NCI-H1105 treated with DMSO at 0.1 percent for 48 hours (cell line): ENCODE measurements at places on chromosomes 7 and 10.

- DNase-seq, result no peak
These were observed 113.0 kb downstream of the SEC23IP start for GRCh38 chr10:120005207-120006201.

GRCh38 chr7:157713591-157713990, 376.8 kb downstream of the DNAJB6 start:
- DNase-seq, result no peak

- no peak for DNase-seq
These were observed 33.9 kb upstream of the SP4 start for GRCh38 chr7:21393937-21394336.

GRCh38 chr7:81937091-81937490, 167.2 kb upstream of the HGF start:
- DNase-seq, result no peak

DNA sequence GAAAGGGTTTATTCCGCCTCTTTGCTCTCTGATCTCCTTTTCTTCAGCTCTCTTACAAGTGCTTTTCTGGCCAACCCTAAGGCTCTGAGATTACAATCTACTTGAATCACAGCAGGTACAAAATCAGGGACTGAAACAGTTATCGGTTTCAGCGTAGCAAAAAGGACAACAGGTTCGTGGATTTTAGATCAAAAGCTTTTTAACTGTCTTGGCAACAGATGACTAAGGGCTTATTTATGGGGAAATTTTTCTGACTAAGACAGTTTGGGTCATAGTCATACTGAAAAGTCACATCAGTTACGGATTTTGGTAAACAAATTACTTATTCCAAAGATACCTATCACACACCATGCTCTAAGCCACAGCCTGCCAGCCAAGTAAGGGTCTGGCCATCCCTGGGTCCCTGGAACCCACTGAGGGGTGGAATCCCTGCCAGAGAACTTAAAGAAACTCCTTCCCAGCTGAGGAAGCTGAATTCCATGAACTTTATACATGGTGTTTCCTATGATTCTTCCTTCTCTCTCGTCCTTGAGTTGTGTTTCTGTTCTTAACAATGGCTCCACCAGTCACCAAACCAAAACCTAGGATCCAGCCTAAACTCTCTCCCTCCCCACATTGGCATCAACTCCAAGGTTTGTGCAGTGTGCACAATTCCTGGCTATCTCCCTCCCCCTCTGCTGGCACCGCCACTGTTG, 169.3 kb downstream of the FAM107B start:
- DNase-seq, result no peak

- no peak for DNase-seq
These were observed 159.1 kb upstream of the GDF10 start for GRCh38 chr10:47140761-47141348.

DNA sequence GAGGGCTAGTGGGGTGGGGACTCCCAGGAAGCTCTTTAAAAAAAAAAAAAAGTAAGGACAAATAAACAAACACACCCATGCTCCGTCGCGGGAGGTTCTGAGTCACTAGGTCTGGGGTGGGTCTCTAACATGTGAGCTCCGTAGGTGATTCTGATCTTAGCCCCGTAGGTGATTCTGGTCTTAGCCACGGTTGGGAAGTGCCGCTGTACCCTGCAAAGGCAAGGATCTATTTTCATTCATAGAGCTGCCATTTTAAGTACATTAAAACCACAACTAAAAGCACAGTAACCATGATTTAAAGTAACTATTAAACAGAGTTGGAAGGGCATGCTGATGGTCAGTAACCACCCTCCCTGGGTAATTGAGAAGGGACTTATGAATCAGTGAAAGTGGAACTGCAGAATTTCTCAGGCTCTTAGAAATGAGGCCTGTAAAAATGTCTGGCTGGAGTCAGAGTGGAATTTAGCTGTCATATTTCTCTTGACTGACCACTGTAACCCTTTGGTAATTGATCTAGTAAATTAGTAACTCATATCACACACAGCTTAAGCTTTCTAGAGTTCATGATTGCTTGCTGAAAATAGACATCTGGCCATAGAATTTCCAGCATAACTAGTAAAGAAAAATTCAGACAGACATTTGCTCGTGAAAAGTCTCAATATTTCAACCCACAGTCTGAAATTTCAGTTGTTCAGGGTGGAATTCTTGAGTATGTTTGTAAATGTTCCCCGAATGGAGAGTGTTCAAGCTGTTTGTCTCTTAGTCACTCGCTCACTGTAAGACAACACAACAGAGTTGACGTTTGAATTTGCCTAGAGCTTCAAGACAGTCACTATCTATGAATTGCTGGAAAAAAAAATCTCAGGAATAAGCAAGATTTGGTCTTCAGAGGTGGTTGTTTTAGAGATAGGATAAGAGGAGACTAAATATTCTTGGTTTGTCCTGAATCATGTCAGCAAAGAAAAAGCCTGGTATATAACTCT, 34.2 kb upstream of the TCF7L2 start:
- no peak for DNase-seq

DNA sequence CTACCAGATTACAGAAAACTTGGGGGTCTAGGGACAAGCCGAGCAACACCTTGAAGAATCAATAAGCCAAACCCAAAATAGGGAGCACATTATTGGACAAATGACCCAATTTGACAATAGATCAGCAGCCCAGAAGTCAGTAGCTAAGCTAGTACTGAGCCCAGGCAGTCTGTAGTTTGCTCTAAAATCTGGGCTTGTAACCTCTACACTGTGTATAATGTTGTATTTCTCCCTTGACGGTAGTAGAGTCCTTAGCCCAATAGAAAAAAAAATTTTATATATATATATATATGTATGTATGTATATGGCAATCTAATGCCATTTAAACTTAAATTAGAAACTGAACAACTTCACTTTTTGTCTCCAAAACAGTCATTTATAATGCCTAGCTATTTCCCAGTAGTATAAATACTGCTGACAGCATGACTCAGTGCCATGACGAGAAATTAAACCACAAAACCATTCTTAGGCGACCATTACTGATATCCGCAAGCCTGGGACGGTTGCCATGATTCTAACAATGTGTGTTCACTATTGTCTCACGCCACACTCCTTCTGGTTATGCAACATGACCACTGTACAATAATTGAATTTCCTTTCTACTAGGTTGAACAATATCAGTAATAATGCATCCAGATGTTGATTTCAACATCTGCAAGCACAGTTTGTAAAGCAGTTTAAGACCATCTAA, 110.5 kb downstream of the IPMK start:
- DNase-seq, result no peak

DNA sequence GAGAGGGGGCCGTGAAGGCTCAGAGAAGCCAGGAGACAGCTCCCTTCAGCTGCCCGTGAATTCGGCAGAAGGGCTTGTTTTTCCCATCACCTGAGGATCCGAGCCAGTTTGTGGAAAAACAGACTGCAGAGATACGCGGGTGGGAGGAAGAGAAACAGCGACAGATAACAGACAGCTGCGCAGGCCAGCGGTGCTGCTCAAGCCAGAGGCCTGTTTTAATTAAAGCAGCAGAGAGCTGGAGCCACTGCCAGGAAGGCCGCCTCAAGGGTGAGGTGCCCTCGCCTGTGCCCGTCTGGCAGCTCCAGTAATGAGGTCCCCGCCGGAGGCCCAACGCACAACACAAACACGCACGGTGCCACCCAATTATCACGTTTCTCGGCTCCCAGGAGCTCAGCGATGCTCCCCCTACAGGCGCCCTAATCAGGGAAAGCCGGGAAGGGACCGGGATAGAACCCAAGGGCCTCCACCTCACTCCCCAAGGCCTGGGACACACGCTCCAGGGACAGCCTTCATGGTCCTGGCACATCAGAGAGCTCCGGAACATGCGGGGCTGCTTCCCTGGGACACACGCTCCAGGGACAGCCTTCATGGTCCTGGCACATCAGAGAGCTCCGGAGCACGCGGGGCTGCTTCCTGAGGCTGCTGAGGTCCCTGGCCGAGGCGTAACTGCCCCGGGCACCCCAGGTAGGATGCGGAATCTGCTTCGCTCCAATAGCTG, 60.6 kb upstream of the DNAAF5 start:
- DNase-seq, result no peak

GRCh38 chr7:90246171-90246570, 1.2 kb downstream of the CFAP69 start:
- no peak for DNase-seq

DNA sequence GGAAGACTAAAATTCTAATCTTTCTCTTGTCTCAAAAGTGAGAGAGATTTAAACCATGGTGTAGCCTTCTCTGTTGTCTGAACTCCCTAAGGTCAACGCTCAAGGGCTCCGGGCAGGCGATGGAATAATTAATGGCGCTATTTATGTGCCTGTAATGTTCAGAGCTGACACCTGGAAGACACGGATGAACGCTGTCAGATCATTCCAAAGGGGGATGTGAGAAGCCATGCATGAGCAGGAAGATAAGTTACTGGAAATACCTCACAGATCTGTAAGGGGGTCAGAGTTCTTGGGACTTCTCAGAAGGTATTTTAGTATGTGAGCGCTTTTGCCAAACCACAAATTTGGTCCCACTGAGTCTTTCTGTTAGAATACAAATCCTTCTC, 73.3 kb upstream of the MTPN start:
- no peak for DNase-seq

DNA sequence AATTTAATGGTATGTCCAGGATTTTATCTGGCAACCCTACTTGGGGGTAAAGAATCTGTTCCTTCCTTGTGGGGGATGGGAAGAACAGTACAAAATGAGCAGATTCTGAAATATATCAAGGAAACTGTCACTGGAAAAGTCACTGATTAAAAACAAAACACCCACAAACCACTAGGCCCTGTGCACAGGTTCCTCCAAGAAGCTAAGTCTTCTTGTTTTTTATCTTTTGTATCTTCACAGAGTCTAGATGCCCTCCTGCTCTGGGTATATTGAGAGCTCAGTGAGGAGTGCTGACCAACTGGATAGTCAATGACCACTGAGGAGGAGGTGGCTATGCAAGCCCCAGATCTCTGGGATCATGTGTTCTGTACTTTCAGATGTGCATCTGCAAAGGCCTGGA, 86.8 kb upstream of the ANKRD1 start:
- DNase-seq, result no peak

GRCh38 chr7:118013252-118014010, 140.2 kb upstream of the CTTNBP2 start:
- DNase-seq, result no peak

DNA sequence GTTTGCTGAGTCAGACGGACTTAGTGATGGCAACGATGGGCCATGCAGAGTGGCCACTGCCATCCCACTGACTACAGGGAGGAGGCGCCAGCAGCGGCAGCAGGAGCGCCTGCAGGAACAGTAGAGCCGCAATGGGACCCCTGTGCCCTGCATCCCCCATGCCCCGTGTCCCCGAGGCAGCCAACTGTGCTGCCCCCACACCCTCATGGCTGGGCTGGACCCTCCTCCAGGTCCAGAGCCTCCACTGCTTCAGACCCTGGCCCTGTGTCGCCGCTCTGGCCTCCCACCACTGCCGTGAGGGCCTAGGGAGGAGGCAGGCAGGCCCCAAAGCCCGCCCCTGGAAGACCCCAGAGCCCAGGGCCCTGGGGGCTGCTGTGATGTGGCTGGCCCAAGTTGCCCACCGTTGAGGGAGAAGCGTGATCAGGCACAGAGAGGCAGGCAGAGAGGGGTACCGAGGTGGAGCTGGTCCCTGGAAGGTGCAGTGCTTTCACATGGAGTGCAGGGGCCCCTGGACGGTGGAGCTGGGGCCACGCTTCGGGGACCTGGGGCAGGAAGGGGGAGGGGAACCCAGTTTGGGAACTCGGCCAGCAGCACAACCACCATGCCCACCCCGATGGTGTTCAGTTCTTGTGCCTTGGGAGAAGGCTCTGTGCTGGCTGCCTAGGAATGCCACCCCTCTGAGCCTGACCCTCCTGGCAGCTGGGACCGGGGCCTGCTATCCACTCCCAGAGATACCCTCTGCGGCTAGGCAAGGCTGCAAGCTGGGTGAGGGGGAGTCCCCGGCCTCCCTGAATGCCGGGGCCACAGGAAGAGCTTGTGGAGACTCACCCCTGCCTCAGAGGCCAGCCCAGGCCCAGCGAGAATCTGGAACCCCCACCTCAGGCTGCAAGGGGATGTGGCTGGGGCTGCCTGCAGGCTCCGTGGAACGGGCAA, 32.6 kb downstream of the DKK1 start:
- DNase-seq, result no peak

GRCh38 chr10:29709484-29710002, 74.8 kb upstream of the SVIL start:
- DNase-seq, result no peak

DNA sequence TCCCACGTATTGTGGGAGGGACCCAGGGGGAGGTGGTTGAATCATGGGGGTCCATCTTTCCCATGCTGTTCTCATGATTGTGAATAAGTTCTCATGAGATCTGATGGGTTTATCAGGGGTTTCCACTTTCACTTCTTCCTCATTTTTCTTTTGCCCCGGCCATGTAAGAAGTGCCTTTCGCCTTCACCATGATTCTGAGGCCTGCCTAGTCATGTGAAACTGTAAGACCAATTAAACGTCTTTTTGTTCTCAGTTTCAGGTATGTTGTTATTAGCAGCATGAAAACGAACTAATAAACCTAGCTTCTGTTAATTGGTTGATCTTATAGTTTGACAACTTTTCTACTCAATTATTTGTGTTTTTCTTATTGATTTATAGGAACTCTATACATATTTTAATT, 206.3 kb downstream of the NXPH1 start:
- no peak for DNase-seq

GRCh38 chr10:34384372-34384771, 430.7 kb downstream of the PARD3 start:
- no peak for DNase-seq

- no peak for DNase-seq
These were observed 117.4 kb downstream of the VIPR2 start for GRCh38 chr7:159027056-159027788.

GRCh38 chr7:137408126-137408525, 64.6 kb upstream of the PTN start:
- no peak for DNase-seq

- no peak for DNase-seq
These were observed 6.9 kb downstream of the MAD1L1 start for GRCh38 chr7:2225830-2226229.

GRCh38 chr10:35927341-35927740, 285.2 kb upstream of the FZD8 start:
- DNase-seq, result no peak

DNA sequence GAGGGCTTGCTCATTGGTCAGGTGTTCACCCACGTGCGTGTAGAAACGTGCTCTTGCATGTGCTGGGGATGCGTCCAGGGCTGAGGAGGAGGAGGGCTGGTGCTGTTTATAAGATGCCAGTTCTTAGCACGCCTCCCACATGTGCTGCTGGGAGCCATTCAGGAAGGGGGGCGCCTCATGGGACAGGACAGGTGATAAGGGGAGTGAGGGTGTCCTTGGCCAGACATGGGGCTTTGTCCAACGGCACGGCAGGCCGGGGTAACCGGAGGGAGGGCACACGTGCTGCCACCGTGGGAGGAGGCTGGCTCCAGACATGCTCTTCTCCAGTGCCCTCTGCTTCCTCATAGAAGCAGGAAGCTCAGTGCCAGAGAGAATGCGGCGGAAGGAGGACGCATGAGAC, 150.0 kb downstream of the ZMYND11 start:
- DNase-seq, result no peak
